Activated B cell treated with CpG ODN at 0.5 μM for 24 hours (primary cell): ENCODE measurements at places on chromosomes 7 and 10. TPM values are rescaled to one million over a fixed set of nuclear protein-coding genes. Genes with fewer than 3 reads are reported as not detected.

TMEM130 gene
- total RNA-seq, result 0.31 TPM in 1 of 2 replicates, not detected in the other

TET1 gene
- total RNA-seq, result 0.54 and 0.69 TPM in 2 replicates

NANOS1 gene
- total RNA-seq, result 0.15 and 0.33 TPM in 2 replicates

FRAT2 gene
- total RNA-seq, result 9.7 and 10.9 TPM in 2 replicates

NRCAM gene
- total RNA-seq, result 1.6 and 2.2 TPM in 2 replicates

FMC1 gene
- total RNA-seq, result 8.6 and 11.8 TPM in 2 replicates

PRXL2A gene
- 8.5 and 10.3 TPM in 2 replicates for total RNA-seq

NKX2-3 gene
- not detected in 2 replicates for total RNA-seq

SEMA3D gene
- total RNA-seq, result not detected in 2 replicates

TNRC18 gene
- 55.0 and 57.2 TPM in 2 replicates for total RNA-seq

SHLD2 gene
- total RNA-seq, result 29.3 and 29.6 TPM in 2 replicates

ELAPOR2 gene
- 4.5 and 5.1 TPM in 2 replicates for total RNA-seq

SLIT1 gene
- total RNA-seq, result 0.24 and 0.51 TPM in 2 replicates

ADAMTS14 gene
- total RNA-seq, result 0.04 TPM in 1 of 2 replicates, not detected in the other

AUTS2 gene
- 13.0 and 15.9 TPM in 2 replicates for total RNA-seq

ODAD2 gene
- total RNA-seq, result not detected in 2 replicates

LIPN gene
- 0.24 and 0.27 TPM in 2 replicates for total RNA-seq

ZNF736 gene
- total RNA-seq, result 54.4 and 71.6 TPM in 2 replicates

RPEL1 gene
- not detected in 2 replicates for total RNA-seq

SGCE gene
- 6.8 and 7.1 TPM in 2 replicates for total RNA-seq

BHLHA15 gene
- 0.35 TPM in 1 of 2 replicates, not detected in the other for total RNA-seq

PPP1R17 gene
- not detected in 2 replicates for total RNA-seq

ARHGAP22 gene
- 0.82 and 1.5 TPM in 2 replicates for total RNA-seq

EN2 gene
- not detected in 2 replicates for total RNA-seq

HOGA1 gene
- not detected in 2 replicates for total RNA-seq

MMP21 gene
- 0.10 and 0.35 TPM in 2 replicates for total RNA-seq

AKR1C4 gene
- total RNA-seq, result not detected in 2 replicates

MLXIPL gene
- total RNA-seq, result not detected in 2 replicates

LIPJ gene
- total RNA-seq, result 0.07 and 0.31 TPM in 2 replicates

SKIDA1 gene
- 0.60 TPM in 1 of 2 replicates, not detected in the other for total RNA-seq

ITPRID1 gene
- total RNA-seq, result not detected in 2 replicates

FAM25C gene
- not detected in 2 replicates for total RNA-seq

CUZD1 gene
- total RNA-seq, result 2.2 and 2.5 TPM in 2 replicates

GPR26 gene
- total RNA-seq, result not detected in 2 replicates

MOGAT3 gene
- total RNA-seq, result not detected in 2 replicates

UBTD1 gene
- 0.91 and 1.0 TPM in 2 replicates for total RNA-seq

BEND7 gene
- total RNA-seq, result not detected in 2 replicates

CCSER2 gene
- total RNA-seq, result 52.4 and 57.1 TPM in 2 replicates

NMT2 gene
- 9.7 and 11.2 TPM in 2 replicates for total RNA-seq

FKBP6 gene
- not detected in 2 replicates for total RNA-seq

TMEM273 gene
- 6.7 and 8.5 TPM in 2 replicates for total RNA-seq

CNPY1 gene
- total RNA-seq, result not detected in 2 replicates

ASZ1 gene
- total RNA-seq, result not detected in 2 replicates

NYAP1 gene
- total RNA-seq, result not detected in 2 replicates

PLCE1 gene
- not detected in 2 replicates for total RNA-seq

TMEM176A gene
- total RNA-seq, result not detected in 2 replicates

THSD7A gene
- total RNA-seq, result not detected in 2 replicates

FOXI2 gene
- not detected in 2 replicates for total RNA-seq

PIK3CG gene
- total RNA-seq, result 62.0 and 63.6 TPM in 2 replicates

EGFR gene
- not detected in 2 replicates for total RNA-seq

ATP6V0A4 gene
- not detected in 2 replicates for total RNA-seq
